Activated gamma-delta T cell (primary cell): ENCODE measurements at places on chromosomes 3 and 15.

DNA sequence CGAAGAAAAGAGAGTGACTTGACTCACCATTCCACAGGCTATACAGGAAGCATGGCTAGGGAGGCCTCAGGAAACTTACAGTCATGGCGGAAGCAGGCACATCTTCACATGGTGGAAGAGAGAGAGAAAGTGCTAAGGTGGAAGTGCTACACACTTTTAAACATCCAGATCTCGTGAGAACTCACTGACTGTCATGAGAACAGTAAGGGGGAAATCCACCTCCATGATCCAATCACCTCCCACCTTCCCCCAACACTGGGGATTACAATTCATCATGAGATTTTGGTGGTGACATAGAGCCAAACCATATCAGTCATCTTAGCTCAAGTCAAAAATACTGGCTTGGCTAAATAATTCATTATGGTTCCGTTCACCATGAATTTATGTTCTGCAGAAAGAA lies 45.3 kb upstream of the NEDD4 start:
- no peak for DNase-seq

DNA sequence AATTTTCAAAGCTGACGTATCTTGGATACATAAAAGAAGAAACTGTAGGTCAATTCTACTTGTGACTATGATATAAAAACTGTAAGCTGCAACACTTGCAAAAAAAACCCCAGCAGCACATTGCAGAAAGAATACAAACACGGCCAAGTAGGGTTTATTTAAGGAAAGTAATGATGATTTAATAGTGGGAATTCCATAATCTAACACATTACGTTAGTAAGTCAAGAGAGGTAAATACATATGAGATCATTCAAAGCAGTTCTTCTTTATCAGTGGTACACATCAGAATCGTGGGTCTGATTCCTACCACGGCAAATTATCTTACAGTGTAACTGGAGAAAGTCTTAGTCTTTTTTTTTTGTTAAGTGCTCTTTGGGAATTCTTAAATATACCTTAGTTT lies 292.4 kb upstream of the WNT5A start:
- DNase-seq: no peak

DNA sequence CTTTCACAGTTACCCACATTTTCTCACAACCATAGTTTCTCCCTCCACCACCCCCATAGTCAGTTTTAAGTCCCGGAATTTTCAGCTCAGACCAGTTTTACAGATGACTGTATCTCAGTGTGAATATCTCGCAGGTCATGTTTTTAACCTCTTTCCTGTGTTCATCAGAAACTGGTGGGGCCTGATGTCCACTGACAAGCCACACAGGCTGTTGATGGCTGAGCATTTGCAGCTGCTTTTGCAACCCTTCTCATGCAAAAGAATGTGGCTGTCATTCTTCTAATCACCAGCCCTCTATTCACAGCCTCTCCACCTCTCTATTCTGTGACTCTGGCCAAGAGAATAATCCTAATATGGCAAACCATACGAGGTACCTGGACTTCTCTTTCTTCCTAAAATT lies 8.5 kb downstream of the GYG1 start:
- no peak for DNase-seq

DNA sequence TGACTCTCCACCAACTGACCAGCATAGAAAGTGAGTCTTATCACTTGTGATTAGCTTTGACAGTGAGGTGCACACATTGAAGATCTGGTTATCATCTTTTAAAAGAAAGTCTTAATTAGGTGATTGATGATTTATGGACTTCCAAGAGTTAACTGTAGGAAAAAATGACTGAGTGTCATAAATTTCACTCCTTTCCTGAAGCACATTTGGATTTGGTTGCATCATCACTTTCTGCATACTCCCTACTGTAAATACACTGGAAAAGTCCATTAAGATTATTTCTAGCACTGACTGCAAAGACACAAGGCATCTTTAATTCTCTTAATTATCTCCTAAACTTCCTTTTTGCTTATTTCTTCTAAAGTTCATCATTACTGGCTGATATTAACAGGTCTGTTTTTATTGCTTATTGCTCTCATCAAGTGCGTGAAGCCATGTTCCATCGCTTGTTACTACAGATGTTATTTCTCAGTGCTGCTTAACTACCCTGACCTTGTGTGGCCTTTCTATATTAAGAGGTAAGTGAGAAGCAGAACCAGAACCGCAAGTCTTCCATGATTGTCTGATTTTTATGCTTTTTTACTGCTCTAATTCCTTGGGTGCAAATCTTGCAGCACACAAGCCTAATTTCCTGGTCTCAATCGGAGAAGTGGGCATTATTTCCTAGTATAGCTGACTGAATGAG lies 153.2 kb downstream of the MEIS2 start:
- DNase-seq: no peak

DNA sequence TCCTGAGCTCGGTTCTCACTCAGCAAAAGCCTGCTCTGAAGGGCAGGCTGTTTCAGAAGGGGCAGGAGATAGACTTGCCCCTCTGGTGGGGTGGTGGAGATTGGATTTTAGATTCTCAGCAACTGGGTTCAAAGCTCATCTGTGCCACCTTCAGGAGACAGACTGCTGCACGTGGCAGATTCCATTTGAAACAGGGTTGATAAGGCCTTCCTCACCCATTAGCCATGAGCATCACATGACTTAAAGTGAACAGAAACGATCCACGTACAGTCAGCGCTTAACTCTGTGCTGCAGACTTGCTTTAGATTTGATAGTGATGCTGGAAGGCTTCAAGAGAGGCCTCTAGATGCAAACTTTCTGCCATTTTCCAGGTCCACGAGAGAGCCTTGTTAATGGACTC lies 35.0 kb upstream of the MGLL start:
- DNase-seq: no peak

DNA sequence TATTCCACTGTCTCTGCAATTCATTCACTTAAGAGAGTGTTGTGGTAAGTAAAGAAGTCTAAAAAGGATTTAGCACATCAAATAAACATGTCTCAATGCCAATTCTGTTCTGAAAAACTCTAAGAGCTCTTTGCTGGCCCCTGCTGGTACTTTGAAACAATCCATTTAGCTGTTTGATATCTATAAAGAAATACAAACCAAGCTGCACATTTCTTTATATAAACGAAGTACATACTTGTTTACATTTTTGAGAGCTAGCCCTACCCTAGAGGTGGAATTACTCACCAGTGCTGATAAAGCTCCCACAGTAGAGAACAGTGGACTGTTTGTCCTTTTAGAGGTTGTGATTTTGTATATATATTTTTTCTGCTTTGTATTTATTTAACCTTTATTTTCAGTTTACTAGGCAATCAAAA lies 75.5 kb downstream of the NEDD4 start:
- DNase-seq: no peak

DNA sequence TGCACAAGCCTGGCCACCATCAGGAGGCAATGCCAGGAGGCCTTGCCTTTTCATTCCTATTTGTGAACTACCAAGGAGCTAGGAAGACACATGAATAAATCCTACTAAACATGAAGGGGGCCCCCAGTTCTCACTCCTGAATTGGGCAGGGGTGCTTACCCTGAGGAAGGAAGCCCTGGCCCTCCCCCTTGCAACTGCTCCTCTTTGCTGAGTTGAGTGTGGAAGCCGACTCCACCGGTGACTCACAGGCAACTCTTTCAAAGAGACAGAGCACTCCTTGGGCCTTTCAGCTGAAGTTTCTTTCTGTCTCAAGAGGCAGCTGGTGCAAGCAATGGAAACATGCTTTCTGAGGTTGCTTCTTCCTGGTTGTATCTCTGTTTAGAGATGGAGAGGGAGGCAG lies 1.7 kb downstream of the GABRG3 start:
- no peak for DNase-seq

DNA sequence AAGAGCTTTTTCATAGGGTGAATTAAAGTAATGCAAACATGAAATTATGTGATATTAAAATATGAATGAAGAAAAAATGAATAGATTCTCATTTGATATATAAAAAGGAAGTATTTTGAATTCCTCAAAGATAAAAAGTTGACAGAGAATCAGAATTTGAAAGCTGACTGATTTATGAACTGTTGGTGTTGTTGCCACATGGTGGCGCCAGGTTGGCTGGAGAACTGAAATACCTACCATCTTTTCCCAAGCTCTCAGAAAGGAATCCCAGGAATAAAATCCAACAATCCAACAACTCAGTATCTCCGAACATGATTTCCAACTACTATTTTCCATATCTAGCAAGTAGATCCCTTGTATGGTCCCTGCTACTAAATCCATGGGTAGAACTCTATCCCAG lies 3.1 kb downstream of the MYRIP start:
- no peak for DNase-seq

DNA sequence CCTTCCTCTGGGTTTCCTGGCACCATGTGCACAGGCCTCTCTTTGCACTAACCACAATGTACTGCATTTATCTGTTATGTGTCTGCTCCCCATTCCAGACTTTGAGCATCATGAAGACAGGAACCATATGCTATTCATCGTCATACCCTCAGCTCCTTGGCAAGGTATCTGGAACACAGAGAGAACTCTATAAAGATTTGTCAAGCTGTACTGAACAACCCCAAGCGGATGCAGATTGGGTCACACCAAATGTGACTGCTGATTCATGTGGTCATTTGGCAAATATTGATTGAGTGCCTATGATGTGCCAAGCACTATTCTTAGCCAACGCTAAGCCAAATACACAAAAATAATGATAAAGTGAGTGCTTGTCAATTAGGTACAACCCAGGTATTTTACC lies 7.5 kb upstream of the MEGF11 start:
- DNase-seq: no peak

DNA sequence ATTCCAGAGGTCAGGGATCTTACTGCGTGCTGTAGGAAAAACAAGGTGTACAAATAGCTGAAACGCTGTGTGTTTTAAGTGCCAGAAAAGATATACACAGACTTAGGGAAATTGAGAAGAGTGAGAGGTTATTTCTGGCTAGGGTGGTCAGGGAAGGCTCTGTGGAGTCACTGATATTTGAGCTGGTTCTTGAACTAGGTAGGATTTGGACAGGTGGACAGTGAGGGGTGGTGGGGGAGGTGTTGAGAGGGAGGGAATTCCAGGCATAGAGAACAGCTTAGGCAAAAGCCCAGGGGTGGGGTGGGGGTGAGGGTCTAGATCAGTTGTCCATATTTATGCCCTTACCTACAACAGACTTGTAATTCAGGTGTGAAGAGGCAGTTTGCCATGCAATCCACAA lies 7.0 kb downstream of the SEMA6D start:
- DNase-seq: no peak

DNA sequence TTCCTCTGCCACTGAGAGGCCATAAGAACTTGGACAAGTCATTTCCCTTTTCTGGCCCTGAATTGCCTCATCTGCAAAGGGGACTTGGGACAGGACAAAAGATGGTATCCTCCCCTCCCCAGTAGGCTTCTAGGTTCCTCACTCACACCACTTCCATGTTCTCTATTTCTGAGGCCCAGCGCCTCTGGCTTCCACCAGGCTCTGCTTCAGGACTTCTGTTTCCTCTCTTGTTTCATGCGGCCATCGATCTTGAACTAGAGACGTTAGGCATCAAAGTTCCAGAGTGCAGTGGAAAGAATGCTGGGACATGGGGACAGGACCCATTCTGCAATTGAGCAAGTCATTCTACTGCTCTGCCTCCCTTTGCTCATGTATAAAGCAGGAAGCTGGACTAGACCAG lies 1.7 kb downstream of the TM4SF4 start:
- no peak for DNase-seq

- no peak for DNase-seq
Observed at GRCh38 chr15:86284635-86285034, 205.0 kb downstream of the AGBL1 start.

- DNase-seq: no peak
Observed at GRCh38 chr3:17911986-17912760, 169.7 kb upstream of the TBC1D5 start.

DNA sequence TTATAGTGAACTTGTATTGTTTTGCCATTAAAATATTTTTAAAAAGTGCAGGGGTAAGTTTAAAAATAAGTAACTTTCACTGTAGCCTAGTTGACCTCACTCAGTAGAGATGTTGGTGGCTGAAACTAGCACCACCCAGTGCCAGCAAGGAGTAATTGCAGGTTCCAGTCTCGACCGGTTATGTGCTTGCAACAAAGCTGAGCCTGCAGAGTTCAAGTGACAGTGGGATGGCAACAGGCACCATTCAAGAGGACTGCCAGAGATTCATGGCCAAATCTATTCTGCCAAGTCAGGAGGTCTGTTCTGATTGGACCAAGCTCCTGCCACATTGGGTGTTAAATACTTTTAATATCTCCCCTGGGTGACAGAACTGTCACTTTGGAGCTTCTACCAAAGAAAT lies 2.7 kb downstream of the ADAMTS7 start:
- DNase-seq: no peak

- no peak for DNase-seq
Observed at GRCh38 chr3:57006949-57007419, 53.5 kb upstream of the SPATA12 start.

DNA sequence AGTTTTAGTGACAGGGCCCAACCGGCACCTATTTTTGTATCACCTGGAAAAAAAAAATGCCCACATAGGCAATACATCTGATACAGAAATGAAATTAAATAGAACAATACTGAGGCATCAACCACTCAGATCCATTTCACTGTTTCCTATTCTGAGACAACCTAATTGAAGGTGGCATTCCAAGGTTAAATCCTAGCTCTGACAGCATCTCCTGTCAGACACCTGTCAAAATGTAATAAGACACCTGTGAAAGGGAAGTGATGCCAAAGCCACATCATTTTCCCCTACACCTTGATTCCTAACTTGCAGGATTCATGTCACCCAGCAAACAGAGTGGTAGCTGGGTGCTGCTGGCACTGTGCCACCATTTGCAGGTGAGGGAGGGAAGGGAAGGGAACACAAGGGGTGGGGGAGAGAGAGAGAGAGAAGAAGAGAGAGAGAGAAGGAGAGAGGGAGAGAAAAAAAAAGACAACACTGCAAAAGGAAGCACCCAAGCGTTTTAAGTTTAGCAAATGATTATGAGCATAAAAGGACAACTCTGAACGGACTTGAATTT lies 1044.6 kb upstream of the CFAP20DC start:
- no peak for DNase-seq

DNA sequence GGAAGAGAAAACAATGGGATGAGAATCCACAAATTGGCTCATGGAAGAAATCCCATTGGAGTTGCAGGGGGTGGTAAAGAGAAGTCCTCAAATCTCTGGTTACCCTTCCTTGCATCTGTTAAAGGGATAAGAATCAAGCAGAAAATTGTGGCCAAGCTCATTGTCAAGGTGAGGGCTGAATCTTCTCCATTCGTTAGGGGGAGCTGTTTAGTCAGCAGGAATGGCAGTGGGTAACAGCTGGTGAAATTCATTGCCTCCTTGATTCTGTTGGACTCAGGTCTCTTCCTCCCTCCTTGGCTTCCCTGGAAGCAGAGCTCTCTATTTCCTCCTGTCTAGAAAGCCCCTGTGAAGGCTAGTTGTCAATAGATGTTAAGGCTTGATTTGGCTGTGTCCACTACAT lies 343.1 kb upstream of the SEMA6D start:
- DNase-seq: no peak

GRCh38 chr3:117710501-117710900 lies 1000.9 kb downstream of the TUSC7 start:
- no peak for DNase-seq

DNA sequence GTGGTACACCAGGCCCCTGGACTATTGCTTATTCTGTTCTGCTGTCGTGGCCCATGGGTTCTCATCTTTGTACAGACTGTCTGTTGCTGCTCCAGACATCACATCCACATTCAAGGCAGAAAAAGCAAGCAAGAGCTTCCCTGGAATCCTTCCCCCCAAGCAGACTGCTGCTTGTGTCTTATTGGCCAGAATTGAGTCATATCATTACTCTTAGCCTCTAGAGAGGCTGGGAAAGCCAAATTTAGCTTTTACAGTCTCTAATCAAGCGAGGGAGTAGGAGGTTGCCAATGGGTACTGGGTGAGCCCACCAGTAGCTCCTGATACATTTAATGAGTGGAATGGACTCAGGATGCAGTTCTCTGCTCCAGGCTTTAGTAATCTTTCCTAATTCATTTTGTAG lies 39.4 kb downstream of the RAB6B start:
- DNase-seq: no peak
